ENCODE measurements at places on chromosomes 4 and X. TPM values are rescaled to one million over a fixed set of nuclear protein-coding genes. Genes with fewer than 3 reads are reported as not detected.

Gene DTHD1
- total RNA-seq: 0.39 TPM

Gene DNAAF6
- not detected for total RNA-seq

Gene RAB33A
- 3.4 TPM for total RNA-seq

Gene UGT2A3
- total RNA-seq: 0.26 TPM

Gene C4orf51
- total RNA-seq: not detected

Data from mesenteric fat pad (tissue), 1 donor.